Prostate gland (tissue), 2 donors: ENCODE measurements at places on chromosomes 6 and 20.

GRCh38 chr6:158688860-158689259, 39.0 kb downstream of the SYTL3 start:
- DNase-seq, result no peak

GRCh38 chr20:53984356-53985149, 85.8 kb downstream of the BCAS1 start:
- no peak for DNase-seq

GRCh38 chr6:50141100-50141499, 91.4 kb upstream of the DEFB112 start:
- DNase-seq, result no peak

DNA sequence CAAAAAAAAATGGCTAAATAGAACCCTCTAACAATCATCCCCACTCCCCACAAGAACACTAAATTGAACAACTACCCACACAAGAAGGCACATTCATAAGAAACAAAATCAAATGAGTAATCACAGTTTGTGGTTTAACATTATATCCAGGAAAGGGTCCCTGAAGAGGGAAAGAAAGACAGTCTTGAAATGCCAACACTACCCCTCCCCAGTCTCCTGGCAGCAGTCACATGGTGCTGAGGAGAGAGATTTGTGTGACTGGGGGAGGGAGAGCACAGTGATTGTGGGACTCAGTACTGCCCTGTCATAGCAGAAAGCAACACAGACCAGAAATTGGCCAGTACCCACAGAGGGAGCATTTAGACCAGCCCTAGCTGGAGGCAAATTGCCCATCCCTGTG, 443.7 kb upstream of the BTBD3 start:
- no peak for DNase-seq

DNA sequence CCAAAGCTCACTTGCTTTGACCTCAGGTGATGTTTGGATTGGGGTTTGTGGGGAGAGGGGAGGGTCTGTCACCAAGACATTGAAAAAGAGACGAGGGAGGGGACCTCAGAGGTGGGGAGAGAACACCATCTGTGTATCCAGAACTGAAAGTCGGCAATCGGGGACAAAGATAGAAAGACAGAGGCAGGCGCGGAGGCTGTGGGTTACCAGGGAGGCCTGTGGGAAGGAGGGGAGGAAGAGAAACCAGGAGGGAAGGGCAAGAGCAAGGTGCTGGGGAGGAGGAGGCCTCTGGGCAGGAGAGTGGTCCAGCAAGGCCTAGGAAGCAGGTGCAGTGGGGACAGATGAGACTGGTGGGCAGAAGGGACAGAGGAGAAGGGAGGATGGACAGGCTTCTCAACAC, 211.2 kb downstream of the CDC5L start:
- no peak for DNase-seq

DNA sequence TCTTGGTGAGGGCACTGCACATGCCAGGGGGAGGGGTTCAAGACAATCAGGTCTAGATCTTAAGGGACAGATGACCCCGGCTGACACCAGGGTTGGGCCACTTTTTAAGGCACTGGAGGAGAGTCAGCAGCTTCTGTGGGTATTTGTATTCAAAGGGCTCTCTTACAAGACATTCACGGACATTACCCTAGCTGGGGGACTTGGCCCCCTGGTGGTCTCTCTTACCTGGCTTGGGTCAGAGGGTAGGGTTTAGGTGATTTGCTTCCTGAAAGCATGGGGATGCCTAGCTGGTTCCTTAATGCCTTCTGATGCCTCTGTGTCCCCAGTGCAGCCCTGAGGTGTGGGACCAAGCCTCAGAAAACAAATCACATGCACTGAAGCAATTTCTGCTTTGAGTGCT, 354.7 kb downstream of the CDC5L start:
- DNase-seq, result no peak

- DNase-seq, result peak; percentile 46
Observed at GRCh38 chr6:14066782-14067406, 50.7 kb upstream of the CD83 start.

DNA sequence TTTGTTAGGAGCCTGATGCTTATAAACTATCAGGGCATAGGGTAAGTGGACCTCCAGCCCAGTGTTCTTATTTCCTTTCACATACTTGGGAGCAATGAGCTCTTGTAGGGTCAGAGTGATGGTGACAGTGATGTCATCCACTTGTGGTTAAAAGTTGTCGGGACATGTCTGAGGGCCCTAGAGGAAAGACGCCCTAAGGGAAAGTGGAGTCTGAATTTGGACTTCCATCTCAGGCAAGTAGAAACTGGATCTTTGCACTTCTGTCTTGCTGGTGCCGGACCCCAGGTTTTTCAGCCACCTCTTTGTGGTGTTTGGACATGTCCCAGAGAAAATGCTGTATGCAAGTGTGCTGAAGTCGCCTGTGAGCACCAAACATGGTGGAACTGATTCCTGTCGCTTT, 900.5 kb downstream of the C6orf118 start:
- no peak for DNase-seq

DNA sequence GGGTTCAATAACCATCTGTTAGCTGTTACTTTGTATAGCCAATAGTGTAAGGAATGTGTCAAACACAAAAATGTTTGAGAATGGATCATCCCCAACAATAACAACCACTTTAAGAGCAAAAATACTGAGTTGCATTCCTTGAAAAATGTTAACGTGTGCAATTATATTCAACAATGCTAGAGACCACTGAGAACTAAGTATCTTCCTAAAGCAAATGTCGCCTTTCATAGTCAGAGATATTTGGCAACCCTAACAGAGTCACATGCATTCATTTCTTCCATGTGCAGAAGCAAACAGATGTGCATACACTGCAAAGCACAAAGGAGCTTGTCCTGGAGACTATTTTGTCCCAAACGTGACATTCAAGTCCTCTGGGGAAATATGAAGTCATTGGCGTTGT, 448.6 kb downstream of the GJA1 start:
- DNase-seq, result no peak

DNA sequence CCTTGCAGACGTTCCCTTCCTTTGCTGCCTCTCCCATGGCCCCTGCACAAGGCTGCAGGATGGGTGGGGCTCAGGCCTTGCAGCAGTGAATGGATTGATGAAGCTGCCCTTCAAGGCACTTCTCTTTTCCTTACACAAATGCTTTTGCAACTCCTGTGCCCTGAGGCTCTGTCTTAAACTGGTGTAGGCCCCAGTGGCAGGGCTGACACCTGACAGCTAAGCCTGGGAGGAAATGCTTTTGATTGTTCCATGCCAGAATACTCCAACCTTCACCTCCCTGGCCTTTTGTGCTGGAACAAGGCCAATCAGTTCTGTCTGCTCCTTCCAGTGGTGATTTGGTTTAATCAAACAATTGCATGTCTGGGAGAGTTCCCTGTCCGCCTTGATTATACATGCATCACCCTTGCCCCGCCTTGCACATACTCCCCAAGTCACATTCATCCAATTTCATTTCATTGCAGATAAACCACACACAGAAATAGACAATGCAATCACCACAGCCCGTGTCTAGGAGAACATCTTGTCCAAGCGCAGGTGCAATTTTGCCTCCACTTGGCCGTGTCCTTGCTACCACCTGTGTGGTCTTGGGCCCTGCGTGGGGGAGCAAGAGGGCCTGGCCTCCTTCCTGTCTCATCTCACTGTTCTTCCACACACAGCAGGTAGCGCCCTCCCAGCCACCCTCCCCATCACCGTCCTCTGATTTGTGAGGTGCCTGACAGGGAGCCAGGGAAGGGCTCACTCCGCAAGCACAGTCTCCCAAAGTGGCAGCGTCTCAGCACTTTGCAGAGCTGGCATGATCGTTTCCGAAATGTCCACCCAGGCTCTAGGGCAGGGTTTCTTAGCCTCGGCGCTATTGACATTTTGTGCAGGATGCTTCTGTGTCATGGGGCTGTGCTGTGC, 120.4 kb downstream of the CDH26 start:
- DNase-seq, result no peak

GRCh38 chr6:155517294-155517693, 61.7 kb upstream of the NOX3 start:
- no peak for DNase-seq

GRCh38 chr6:16985513-16986284, 116.2 kb upstream of the STMND1 start:
- no peak for DNase-seq

GRCh38 chr20:23235173-23236027, 115.2 kb upstream of the NXT1 start:
- peak; percentile 44 for DNase-seq

DNA sequence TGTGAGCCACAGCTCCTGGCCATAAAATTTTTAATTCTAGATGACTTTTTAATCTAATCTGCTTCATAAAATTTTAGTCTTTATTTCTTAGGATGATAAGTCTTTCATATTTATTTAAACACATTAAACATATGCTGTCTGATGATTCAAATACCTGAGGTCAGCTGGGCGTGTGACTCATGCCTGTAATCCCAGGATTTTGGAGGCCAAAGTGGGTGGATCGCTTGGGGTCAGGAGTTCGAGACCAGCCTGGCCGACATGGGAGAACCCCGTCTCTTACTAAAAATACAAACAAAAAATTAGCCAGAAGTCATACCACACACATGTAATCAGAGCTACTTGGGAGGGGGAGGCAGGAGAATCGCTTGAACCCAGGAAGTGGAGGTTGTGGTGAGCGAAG, 53.1 kb downstream of the RBM24 start:
- DNase-seq, result no peak

GRCh38 chr6:33428224-33428965, 8.5 kb downstream of the SYNGAP1 start:
- DNase-seq, result no peak

DNA sequence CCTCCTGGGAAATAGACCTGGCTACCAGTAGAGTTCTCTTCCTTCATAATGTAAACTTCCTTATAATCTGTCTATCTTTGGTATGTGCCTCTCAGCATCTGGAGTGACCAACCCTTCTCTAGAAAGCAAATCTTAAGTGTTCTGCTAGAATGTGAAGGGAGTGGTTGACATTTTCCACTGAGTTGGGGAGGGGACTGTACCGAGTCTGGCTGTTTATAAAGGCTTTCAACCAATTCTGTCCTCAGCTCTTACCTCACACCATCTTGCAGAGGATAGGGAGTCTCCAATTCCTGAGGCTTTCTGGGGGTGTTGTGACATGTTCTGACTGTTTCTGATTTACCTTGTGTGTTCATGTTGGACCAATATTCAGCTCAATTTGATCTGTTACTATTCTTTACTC, 39.6 kb downstream of the FAM217A start:
- no peak for DNase-seq

- DNase-seq, result no peak
Observed at GRCh38 chr20:64113444-64113775, 6.0 kb upstream of the NPBWR2 start.

DNA sequence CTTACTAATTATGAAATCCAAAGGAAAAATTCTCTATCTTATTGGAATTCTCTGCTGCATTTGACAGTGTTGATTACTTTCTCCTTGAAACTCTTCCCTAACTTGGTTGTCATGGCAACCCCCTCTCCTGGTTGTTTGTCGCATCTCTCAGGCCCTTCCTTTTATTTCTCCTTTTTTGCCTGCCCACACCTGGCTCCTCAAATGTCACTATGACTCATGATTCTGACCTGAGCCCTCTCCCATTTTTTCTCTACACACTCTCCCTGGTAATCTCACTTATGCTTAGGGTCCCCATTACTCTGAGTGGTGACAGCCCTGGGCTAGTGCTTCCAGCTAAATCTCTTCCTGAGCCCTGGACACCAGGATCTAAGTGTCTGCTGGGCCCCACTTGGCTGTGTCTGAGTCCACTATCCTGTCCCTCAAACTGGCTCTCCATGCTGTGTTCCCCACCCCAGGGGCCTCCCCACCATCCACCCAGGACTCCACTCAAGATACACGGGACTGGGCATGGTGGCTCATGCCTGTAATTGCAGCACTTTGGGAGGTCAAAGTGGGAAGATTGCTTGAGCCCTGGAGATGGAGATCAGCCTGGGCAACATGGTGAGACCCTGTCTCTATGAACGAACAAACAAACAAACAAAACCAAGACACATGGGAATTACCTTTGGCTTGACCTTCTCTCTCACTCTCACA, 16.5 kb upstream of the NNAT start:
- no peak for DNase-seq

GRCh38 chr6:27388293-27389197, at the start of gene ZNF391:
ZNF391 (plus strand) TSS chr6:27388759; CDS start chr6:27400371, 11,612 bp downstream.
- DNase-seq, result peak; percentile 70

DNA sequence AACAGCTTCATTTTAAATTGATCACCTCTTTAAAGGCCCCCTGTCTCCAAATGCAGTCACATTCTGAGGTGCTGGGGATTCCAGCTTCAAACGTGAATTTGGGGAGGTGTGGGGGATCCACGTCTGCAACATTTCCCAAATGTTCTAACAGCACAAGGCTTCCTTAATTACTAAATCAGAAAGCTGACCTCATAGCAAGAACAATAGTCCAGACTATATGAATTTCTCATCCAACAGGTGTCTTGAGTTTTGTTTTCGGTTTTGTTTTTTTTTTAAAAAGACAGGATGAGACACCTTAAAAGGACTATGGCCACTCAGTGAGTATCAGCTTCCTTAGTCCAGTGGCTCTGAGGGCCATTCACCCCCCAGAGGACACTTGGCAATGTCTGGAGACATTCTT, 11.5 kb downstream of the ATP9A start:
- no peak for DNase-seq

DNA sequence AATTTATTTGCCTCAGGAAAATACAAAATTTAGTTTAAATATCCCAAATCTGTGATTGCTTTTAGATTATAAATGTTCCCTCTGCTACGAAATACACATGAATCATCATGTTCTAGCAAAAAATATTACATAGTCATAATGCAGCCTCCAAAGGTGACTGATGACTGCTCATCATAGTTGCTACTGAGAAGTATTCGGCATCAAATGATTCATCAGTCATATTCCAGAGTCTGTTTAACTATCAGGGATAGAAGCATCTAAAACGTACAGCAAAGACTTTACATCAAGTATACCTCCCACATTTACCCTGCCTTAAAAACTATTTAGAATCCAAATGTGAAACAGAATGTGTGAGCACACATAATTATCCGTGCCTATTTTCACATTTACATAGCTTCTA, 626.0 kb downstream of the CDH26 start:
- no peak for DNase-seq

DNA sequence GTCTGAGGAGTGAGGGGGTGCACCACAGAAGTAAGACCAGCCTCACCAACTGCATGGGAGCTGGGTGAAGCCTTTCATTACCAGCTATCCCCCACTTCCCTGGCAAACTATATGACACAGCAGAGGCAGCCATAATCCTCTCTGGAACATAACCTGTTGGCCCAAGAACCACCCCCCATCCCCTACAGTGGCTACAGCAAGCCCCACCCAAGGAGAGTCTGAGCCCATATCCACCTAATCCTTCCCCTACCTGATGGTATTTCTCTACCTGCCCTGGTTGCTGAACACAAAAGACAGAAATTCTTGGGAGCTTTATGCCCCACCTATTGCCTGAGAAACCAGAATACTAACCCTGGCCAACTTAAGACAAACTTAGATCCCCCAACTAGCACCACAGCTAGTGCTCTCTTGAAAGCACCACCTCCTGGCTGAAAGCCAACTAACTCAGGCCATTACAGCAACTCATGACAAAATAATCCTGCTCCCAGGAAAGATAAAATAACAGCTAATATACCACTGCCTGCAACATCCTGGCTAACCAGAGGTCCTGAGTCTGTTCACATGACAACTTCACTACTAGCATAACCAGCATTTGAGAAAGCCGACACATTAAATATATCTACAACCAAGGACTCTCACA, 11.2 kb downstream of the RNGTT start:
- no peak for DNase-seq
